GM12864 (cell line): ENCODE measurements at places on chromosomes 13 and 19.

DNA sequence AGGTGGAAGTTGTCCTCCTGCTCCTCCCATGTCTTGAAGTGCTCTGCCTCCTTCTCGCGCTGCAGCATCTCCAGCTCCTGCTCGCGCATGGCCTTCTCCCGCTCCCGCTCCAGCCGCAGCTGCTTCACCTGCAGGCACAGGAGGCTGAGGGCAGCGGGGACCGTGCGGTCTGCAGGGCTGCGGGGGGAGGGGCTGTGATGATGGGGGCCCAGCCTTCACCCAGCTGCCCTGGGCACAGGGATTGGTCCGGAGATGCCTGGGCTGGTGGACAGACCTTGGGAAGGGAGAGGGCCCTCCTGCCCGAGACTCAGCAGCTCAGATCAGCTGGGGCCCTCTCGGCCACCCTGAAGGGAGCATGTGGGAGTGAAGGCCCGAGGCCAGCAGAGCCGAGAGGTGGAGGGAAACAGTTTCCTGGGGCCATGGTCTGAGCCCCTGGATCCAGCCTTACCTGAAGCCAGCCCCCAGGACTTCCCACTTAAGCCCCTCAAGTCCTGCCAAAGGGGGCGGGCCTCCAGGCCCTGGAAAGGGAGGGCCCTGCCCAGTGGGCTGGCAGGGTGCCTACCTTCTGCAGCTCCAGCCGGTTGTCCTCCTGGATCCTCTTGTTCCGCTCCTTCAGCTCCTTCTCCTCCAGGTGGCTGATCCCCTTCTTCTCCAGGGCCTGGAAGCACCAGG is 6.3 kb downstream of the CACTIN start:
- no peak for DNase-seq

GRCh38 chr13:69496981-69497380 is 610.6 kb upstream of the ATXN8OS start:
- DNase-seq: no peak

DNA sequence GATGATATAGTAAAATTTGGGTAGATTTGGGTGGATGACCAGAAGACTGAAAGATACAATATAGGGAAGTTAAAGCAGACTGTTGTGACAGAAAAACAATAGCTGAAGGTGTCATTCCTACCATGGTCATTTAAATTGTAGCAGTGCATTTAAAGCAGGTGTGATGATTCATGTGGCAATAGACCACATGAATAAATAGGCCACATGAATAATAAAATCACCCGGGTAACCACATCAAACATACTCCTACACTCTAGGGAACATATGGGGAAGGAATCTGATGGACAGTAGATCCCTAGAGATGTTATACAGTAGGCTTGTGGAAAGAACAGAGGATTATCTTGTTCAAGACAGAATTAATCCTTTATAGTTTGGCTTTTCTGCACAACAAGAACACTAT is 392.6 kb downstream of the SLITRK5 start:
- DNase-seq: no peak

DNA sequence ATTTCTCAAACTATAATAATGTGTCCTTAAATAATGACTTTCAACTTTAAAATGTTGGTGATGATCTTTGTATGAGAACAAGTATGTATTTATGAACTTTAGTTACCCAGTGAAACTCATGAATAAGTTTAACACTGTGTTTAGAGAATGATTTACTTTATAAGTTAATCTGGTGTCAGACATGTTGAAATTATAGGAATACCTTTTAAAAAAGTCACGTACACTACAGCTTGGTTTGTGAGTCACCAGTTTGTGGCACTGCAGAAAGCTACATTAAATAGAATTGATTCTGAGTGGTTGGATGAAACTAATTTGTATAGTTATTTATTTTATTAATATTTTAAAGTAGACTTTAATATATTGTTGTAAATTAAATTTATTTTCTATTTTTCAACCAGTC is 1366.2 kb upstream of the PCDH20 start:
- DNase-seq: no peak

GRCh38 chr19:38488776-38489481 is 55.4 kb downstream of the RYR1 start:
- no peak for DNase-seq

GRCh38 chr13:87884884-87885283 is 213.7 kb downstream of the SLITRK5 start:
- DNase-seq: no peak

DNA sequence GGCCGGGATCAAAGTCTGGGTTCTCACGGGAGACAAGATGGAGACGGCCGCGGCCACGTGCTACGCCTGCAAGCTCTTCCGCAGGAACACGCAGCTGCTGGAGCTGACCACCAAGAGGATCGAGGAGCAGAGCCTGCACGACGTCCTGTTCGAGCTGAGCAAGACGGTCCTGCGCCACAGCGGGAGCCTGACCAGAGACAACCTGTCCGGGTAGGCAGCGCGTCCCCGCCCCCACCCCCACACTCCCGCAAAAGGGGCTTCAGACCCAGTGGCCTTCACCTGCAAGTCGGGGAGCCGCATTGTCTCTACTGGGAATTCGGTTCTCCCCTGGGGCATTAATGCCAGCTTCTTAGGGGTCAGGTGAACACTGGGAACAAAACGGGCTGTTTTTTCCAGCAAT is 114.7 kb upstream of the MCF2L start:
- no peak for DNase-seq

- DNase-seq: no peak
Observed at GRCh38 chr13:100495455-100495854, 93.1 kb downstream of the GGACT start.

GRCh38 chr19:15438124-15438496 is 11.6 kb downstream of the WIZ start:
- DNase-seq: no peak

DNA sequence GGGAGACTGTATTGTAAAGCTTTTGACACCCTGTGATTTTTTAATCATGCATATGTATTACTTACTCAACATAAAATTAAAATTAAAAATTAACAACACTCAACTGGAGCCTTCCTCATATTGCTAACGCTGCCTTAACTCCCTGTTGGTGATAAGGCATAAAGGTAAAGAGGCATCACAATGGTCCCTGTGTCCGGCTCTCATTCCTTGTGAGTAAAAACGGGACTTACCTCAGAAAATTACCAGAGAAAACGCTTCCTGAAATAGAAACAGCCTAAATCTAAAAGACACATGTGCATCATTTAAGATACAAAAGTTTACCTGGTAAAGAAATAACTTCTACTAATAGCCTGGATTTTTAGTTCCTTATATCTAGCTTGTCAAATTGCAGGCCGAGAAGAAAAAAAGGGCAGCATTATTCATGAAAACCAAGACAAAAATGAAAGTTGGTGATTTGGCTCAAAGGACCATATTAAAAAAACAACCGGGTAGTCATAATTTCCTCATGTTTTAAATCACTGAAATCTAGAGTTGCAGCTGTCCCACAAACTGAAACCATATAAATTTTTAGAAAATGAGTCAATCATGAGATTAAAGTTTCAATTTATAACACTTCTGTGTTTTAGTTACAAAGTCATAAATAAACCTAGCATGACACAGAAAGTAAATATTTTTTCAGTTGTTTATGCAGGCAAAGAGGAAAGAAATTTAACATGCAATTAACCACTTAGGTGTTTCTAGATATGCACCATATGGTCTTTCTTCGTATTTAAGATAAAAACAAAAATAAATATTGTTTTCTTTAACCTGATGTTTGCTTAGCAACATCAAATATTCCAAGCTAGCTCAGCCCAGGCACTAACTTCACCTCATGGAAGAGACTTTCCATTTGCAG is 94.7 kb downstream of the MIPEP start:
- DNase-seq: no peak

DNA sequence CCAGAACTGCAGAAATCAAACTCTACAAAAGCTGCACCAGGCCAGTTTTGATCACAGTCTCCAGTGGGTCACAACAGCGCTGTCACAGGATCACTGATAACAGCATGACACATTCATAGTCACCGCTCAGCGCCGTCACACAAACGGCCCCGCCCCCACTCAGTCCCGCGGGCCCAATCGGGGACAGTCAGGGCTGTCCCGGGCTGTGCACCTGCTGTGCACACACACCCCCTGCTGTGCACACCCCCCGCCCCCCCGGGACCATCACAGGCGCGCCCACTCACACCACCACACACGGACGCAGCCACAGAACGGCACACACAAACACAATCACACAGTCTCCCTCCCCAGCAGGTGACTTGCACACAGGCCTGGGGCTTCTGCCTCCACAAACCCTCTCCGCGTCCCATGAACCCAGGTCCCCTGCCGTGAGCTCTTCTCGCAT is 435 bp upstream of the ZNF382 start:
- peak; percentile 22 for DNase-seq

- no peak for DNase-seq
Observed at GRCh38 chr13:113110852-113111315, 5.3 kb downstream of the F7 start.

DNA sequence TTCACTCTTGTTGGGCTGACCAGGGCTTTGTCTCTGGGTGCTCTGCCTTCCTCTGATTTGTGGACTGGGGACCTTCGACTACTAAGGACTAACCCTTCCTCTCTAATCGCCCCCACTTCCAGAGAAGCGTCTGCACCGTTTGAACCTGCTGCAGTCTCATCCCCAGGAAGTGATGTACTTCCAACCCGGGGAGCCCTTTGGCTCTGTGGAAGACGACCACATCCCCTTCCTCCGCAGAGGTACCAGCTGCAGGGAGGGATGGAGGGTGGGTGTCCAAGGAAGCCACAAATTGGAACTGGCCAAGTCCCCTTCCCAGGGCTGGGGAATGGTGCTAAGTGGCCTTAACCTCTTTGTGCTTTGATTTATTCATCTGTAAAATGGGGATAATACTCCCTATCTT is 9.2 kb downstream of the QPCTL start:
- DNase-seq: no peak

DNA sequence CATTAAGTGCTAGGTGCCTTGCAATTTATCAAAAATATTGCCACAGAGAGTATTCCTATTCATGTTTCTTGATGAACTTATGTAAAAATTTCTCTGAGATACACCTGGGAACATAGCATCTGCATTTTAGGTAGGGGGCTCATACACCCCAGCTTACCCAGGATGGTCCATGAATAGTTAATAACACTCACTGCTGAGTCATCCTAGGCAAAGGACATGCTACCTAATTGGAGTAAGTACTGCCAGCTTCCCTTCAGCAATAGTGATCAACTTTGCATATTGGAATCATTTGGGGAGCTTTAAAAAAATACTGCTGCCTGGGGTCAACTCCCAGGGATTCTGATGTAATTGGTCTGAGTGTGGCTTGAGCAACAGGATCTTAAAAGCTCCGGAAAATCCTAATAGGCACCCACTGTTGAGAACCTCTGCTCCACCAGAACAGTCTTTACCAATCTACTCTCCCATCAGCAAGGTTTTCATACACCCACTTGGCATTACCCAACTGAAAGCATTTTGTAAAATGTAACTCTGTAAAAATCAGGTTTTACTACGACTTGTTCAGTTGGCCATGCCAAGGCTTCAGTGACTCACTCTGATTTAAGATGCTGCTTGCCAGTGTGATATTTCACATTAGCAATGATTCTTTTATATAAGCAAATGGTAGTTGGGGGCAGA is 67.2 kb upstream of the FNDC3A start:
- DNase-seq: no peak

GRCh38 chr13:97205465-97205864 is 16.7 kb upstream of the MBNL2 start:
- no peak for DNase-seq

GRCh38 chr13:40433577-40433976 is 232.9 kb downstream of the FOXO1 start:
- DNase-seq: no peak

DNA sequence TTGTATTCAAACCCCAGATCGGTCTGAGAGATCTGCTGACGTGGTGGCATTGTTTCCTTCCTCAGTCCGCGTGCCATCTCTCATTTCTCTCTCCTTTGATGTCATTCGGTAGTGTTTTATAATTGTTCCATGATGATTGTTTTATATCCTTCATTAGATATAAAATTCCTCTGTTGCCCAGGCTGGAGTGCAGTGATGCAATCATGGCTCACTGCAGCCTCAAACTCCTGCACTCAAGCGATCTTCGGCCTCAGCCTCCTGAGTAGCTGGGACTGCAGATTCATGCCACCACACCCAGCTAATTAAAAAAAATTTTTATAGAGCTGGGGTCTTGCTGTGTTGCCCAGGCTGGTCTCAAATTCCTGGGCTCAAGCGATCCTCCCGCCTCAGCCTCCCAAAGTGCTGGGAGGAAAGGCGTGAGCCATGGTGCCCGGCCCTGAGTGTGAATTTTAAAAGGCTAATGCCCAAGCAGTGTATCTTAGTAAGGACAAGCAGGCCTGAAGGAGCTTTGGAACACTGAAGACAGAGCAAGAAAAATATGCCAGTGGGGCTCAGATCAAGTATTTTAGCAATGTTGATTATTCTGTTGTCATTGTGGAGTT is 5.3 kb downstream of the ZNF57 start:
- no peak for DNase-seq

DNA sequence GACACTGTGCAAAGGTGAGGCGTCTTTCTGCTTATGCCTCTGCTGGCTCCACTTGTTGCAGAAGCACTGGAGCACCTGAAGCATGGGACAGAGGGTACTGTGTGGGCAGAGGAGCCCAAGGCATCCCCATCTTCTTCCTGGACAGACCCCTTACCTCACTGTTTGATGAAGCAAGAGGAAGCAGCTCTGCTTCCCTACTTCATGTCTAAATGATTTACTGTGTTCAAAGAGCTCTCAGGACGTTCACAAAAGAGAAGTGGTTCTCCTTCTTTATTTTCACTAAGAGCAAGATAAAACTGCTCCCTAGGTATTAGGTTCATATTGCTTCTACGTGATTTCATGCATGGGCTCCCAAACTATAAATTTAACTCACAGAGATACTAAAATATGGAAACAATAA is 1635.4 kb upstream of the SLC10A2 start:
- DNase-seq: no peak

DNA sequence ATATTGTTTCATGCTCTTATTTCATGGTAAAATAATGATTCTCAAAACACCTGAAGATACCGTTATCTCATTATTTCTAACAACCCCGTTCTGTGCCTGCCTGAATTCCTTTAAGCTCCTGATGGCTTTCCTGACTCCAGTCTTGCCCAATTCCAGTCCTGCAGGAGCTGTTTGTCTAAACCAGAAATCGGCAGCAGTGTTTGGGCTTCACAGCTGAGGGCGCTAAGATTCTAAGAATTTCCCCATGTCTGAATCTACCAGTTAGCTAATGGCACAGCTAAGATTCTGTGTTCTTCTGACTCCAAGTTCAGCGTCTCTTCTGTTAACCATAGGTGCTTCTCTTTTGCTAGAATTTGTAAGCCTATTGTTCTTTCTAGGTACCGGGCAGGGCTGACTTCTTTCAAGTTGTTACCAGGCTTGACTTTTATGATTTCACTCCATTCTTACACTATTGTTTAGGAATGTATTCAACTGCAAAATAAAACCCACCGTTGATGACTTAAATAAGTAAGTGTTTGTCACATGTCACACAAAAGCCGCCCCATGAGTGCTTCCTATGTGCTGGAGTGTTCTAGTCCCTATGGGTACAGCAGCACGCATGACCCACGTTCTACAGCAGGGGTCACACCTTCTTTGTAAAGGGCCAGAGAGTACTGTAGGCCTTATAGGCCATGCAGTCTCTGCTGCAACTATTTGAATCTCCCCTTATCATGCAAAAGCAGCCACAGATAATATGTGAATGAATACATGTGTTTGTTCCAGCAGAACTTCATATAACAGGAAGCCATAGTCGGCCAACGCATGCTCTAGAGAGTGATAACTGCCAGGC is 168.3 kb upstream of the RNF113B start:
- DNase-seq: no peak
